ENCODE measurements at places on chromosomes 3 and 15. TPM values are rescaled to one million over a fixed set of nuclear protein-coding genes. Genes with fewer than 3 reads are reported as not detected.

The DNAJA4 gene
- 0.03 TPM for total RNA-seq

DNA sequence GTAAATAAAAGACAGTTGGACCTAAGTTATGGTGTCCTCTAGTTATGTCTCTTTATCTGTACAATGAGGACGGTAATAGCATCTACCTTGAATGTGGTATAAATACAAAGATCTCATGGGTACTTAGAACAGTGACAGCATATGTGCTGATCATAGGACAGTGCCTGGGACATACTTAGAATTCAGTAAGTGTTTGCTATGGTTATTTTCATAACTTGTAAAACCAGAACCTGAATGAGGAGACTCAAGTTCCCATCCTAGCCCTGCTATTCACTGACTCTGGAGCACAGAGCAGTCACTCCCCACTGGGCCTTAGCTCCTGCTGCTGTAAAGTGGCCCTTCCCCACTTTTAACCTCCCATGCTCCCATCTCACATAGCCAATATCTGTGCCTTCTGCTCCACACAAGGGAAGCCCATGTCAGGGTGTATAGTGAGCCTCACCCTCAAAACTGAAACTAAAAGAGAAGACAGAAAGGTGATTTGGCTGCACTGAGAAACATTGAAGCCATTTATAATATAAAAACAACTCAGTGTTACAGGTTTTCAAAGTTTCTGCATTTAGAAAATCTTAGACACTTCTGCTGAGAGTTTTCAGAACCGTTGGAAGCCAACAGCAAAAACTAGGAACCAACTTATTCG lies 225.4 kb upstream of the UBE2E2 start:
- no peak for DNase-seq

DNA sequence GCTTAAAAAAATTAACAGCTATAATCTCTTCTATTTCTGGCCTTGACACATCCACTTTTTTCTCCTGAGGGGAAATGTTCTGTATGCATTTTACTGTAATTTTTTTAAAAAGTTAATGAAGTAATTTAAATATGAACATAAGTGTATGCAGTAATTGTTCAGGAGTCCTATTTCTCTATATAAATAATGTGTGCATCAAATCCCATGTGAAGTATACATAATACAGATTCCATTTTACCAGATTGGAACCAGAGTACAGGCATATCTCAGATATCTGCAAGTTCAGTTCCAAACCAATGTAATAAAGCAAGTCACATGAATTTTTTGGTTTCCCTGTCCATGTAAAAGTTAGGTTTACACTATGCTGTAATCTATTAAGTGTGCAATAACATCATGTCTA lies 26.6 kb downstream of the CCPG1 start:
- no peak for DNase-seq

DNA sequence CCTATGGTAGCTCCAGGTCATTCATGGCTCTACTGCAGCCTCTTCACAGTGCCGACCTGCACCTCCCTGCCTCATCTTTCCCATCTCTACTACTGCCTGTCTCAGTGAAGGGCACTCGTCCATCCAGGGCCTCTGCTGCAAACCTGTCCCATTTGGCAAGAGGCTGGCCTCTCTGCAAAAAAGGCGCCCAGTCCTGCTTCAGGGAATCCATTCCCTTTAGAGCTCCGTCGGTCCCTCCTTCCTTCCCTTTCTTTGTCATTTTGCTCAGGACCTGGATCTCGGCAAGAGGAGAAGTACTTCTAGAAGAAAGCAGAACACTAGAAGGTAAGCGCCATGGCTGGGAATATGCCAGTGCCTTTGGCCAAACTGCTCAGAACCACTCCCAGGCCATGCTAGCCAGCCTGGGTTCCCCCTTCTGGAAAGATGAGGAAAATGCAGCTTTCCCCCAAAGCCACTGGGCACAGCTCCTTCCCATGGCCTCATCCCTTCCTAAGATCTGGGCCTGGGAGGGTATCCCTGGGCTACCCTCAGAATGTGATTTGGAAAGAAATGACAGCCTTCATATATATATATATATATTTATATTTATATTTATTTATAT lies 6.4 kb upstream of the ISL2 start:
- DNase-seq, result peak; percentile 81

- DNase-seq, result no peak
Measured at GRCh38 chr3:15152184-15152583, 53.2 kb upstream of the RBSN start.
